ENCODE measurements at places on chromosomes 5 and 9.

DNA sequence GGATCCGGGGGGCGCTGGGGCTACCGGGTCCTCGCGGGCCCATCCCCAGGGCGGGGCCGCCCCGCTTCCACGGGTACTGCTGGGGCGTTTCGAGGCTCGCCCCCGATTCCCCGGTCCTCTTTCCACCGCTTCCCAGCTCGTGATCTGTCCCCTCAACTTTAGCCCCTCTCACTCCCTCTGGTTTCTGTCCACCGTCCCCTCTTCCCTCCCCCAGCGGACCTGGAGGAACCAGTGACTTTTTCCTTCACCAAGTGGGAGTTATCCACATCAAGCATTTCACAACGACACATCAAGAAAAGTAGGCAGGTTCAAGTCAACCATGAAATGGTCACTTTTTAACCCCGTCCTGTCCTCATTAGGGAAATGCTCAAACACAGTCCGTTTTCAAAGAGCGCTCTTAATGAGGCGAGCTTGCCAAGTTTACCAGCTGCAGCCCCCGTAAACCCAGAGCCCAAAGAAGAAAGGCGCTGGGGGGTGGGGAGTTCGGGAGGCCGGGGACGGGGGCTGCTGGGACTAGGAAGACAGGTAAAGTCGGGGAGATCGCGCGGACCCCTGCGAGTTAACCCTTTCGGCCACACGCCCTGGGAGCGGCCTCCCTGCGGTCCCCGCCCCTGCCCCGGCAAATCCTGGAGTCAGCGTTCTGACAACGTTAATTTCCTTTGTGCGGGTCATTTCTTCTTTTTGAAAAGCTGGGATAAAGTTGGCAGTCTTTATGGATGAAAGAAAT lies 2.1 kb upstream of the NFIB start:
- DNase-seq, result no peak

- no peak for DNase-seq
Observed at GRCh38 chr9:9142001-9142400, 1342.4 kb upstream of the DMAC1 start.

GRCh38 chr5:138967791-138968448 lies 92.8 kb upstream of the LRRTM2 start:
- DNase-seq, result no peak

DNA sequence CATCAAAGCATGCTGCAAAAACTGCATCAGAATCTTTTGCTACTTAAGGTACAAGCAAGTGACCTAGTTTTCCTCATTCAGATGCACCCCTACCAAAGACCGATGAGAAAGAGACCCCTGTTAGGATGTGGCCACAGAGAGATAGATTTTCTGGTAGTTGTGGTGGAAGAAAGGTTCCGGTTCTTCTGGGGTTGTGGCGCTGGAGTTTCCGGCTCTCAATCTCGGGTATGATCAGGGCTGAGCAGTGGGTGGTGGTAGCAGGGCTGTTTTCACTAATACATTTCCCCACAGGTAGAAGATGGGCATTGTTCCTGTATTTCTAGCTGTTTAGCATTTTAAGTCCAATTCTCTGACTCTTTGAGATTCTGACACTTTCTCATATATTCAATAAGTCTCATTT lies 58.4 kb downstream of the PCSK1 start:
- no peak for DNase-seq

GRCh38 chr9:83491995-83492394 lies 46.2 kb downstream of the FRMD3 start:
- DNase-seq, result no peak

All from hematopoietic multipotent progenitor cell treated with erythropoietin and hydrocortisone succinate and interleukin-3 and kit ligand, for 4 days (in vitro differentiated cells).